ENCODE measurements at places on chromosomes 4 and X.

- DNase-seq, result no peak
These were observed 52.8 kb downstream of the PPP1R2C start for GRCh38 chrX:42725196-42725595.

GRCh38 chr4:77229433-77229832 lies 72.4 kb downstream of the CCNG2 start:
- no peak for DNase-seq

- peak; percentile 42 for DNase-seq
These were observed 92.2 kb upstream of the PGRMC2 start for GRCh38 chr4:128379860-128380259.

GRCh38 chr4:20591571-20591970 lies 108.7 kb upstream of the PACRGL start:
- DNase-seq, result no peak

DNA sequence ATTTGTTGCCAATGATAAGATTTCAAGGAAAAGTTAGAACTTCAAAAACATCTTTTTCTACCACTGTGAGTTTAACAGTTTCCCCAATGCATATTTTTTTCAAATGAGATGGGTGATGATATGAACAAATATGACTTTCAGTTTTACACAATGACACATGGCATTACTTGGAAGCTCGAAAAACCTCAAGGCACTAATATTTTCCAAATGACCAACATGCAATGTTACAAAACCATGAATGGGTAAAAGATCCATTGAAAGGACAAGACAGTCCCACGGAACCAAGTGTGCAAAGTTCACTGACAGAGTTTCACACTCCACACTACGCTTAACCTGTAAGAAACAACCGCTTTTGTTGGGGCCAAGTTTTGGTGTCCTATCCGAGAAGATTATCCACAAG lies 84.5 kb downstream of the CD99L2 start:
- DNase-seq, result peak; percentile 20

GRCh38 chr4:38785901-38786402 lies 3.2 kb upstream of the TLR10 start:
- no peak for DNase-seq

GRCh38 chr4:185885075-185885474 lies 73.1 kb upstream of the SORBS2 start:
- no peak for DNase-seq

GRCh38 chr4:68123525-68123924 lies 6.1 kb downstream of the TMPRSS11F start:
- no peak for DNase-seq

DNA sequence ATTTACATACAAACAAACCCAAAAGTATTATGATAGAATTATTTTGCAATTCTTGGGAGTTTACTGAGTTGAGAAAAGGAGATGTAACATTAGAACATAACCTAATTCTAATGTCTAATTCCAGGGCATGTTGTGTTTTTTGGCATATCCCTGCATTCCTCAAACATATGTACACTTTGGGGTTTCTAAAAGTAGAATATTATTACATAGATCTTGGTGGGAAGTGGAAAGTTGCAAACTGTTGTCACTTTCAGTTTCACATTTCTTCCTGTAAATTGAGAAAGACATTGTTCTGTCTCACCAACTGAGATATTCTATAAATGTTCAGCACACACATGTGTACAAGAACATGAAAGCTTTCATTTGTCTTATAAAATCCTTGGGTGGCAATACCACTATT lies 24.4 kb upstream of the GBA3 start:
- peak; percentile 66 for DNase-seq

DNA sequence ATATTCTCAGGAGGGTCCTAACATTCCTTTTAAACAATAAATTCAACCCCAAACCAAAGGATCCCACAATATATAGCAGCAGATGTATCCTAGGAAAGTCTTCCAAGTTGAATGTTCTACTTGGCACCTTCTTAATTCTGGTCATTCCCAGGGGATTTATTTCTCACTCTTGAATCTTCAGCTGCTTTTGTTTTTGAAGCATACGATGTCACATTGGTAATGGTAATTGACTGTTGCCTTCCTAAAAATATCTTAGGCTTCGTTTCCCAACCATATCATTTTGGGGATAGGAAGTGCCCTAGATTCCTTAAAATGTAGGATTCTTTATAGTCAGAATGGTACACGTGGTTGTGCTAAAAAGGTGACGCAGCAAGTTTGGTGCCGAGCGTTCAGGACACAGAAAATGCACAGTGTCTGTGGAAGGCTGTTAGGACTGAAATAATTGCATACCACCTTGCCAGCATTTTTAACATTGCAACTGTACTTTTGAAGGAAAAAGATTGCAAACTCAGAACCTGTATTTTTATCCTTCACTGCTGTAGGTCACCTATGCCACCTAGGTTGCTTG lies 8.1 kb downstream of the SNX25 start:
- DNase-seq, result no peak

- no peak for DNase-seq
These were observed 30.8 kb upstream of the MTNR1A start for GRCh38 chr4:186586205-186586604.

GRCh38 chrX:78693012-78693411 lies 33.9 kb upstream of the RTL3 start:
- DNase-seq, result no peak

GRCh38 chr4:178553201-178553600 lies 1111.0 kb upstream of the AGA start:
- no peak for DNase-seq

- DNase-seq, result no peak
These were observed 93.3 kb downstream of the YIPF7 start for GRCh38 chr4:44558031-44558605.

- no peak for DNase-seq
These were observed 8.2 kb downstream of the MAOA start for GRCh38 chrX:43664258-43664657.

DNA sequence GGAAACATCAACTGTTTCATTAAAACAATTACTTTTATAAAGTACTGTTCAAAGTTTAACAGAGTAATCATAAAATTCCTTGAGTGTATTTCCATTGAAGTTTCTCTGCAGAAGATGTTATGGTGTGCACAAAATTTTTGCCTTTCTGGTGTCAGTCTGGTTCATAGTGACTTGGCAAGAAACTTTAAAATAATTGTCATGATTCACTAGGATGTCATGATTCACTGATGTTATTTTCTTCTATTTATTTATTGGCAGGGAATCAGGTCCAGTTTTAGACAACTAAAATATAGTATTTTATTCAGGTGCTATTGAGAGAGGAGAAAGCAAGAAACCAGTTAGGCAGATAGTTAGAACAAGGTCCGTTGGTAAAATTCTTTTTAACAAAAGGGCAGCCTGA lies 3.8 kb downstream of the UGT2A1 start:
- DNase-seq, result no peak

- DNase-seq, result peak; percentile 62
These were observed 186.8 kb downstream of the TMA16 start for GRCh38 chr4:163681208-163681821.

DNA sequence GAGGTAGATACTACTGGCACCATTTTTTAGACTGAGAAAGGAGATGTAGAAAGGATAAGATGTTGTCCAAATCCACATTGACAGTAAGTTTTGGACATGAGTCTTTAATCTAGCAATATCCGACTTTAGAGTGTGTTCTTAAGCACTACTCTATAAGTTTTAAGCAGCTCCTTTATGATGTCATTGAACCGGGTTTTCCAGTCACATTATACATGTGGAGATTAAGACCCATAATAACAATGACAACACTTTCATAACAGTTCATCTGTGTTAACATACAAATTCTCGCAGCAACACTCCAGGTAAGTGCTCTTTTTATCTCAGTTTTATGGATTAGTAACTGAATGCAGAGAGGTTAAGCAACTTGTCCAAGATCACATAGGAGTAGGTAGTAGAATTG lies 30.3 kb upstream of the CXCL8 start:
- no peak for DNase-seq

DNA sequence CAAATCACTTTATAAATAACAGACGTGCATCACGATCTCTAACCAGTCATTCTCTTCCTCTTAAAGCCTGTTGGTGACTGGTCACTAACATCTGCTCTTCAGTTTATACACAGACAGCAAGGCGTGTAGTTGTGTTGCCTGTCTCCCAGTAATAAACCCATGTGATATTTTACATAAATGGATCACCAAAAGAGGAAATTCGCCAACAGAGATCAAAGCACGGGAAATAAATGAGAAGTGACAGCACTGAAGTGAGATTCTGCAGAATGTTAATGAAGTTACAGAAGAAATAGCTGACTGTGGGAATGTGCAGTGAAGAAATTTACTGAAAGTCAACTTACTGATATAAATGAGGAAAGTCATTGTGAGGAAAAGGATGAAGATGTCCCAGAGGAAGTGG lies 47.0 kb downstream of the AFF1 start:
- no peak for DNase-seq

DNA sequence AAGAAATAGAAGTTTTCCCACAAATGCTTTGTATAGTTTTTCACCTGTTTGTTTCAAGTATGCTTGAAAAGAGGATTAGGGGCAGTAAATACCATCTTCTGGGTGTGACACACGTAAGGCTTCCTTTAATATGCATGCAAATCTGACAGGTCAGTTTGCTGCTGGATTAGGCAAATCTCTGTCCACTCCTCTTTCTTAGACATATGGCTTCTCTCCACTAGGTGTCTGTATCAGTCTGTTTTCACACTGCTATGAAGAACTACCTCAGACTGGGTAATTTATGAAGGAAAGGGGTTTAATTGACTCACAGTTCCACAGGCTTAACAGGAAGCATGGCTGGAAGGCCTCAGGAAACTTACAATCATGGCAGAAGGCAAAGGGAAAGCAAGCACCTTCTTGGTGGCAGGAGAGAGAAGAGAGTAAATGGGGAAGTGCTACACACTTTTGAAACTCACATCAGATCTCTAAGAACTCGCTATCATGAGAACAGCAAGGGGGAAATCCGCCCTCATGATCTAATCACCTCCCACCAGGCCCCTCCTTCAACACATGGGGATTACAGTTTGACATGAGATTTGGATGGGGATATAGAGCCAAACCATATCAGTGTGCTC lies 66.9 kb downstream of the TAB3 start:
- DNase-seq, result peak; percentile 10

- peak; percentile 81 for DNase-seq
These were observed 5.0 kb upstream of the RP2 start for GRCh38 chrX:46831765-46832327.

DNA sequence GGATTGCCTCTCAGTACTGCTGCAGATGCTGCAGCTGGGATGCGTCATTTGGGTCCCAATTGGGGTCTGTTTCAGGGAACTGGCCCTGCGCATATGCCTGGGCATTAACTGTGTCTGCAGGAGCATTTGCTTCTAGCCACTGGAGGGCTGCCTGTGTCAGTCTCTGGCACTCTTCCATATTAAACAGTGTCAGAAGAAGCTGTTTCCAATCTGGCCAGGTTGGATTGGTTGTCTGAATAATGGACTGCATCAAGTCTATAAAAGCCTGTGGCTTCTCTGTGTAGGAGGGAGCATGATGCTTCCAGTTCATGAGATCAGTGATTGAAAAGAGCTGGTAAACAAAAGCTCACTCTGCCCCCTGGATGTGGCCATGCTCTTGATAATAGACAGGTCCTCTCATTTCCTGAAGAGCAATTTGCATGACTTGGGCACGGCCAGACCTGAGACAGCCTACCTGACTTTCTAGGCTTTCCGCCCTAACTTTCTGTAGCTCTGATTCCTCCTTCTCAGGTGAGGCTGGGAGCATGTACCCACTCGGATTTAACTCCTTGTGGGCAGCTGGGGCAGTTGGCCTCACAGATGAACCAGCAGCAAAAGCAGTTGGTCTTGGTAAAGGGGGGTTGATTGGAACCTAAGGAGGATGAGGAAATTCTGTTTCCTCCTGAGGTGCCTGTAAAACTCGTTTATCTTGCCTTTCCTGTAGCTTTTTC lies 29.2 kb downstream of the SULT1E1 start:
- DNase-seq, result peak; percentile 84

Data from fibroblast of mammary gland (primary cell).